ENCODE measurements at places on chromosomes 3 and 15.

GRCh38 chr3:45704301-45704943, 15.2 kb downstream of the SACM1L start:
- DNase-seq: no peak

- DNase-seq: peak; percentile 40
Observed at GRCh38 chr3:65669163-65669875, 369.4 kb downstream of the MAGI1 start.

DNA sequence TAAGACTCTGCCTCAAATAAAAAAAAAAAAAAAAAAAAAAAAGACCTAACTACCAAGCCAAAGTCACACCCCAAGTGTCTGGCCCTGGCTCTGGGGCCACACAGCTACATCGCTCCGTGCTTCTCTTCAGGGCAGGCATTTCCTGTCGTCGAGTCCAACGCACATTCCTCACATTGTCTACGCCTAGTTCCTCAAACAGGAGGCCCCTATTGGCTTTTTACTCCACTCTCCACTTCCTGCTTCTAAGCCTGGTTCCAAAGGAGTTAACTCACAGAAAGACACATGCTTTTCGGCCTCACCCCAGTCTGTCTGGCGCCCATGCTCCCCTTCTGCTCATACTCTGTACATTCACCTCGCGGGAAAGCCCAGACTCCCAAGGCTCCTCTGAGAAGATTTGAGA, 28.8 kb downstream of the KNG1 start:
- peak; percentile 64 for DNase-seq

DNA sequence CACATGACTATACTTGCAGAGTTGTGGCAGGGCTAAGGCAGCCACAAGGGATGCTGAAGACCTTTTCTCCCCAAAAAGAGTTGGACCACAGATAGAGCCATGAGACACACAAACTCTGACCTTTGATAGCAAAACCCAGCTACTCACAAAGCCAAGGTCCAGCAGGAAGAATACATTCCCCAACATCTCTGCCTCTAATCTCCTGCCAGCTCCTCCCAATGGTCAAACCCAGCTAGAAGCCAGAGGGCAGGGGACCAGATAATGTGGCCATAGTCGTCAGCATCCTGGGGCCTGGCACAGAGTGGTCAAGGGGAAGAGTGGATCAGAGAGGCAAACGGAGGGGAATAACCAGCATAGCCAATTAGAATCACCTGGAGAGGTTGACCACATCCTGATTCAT, 28.2 kb downstream of the SLC6A1 start:
- DNase-seq: no peak

Data from brain microvascular endothelial cell (primary cell).